ENCODE measurements at places on chromosomes 4 and X.
A peak's percentile ranks its signal among the peaks of the same experiment; 100 is the strongest.

DNA sequence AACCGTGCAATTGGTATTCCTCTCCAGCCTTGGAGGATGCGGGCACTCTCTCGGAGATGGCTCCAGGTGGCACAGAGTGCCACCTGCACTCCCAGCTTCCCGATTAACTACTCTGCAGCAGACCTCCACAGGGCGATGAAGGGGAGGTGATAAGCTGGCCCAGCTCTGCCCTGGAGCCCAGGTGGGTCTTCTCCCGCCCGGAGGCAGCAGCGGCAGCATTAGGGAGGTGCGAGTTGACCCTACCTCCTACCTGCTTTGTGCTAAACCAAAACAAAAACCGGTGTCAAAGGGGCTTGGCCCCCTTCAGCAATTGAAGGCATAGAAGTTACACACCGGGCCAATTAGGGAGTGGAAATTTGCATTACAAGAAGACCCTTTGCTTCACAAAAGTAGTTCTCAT lies 137.4 kb upstream of the MAMLD1 start:
- DNase-seq, result no peak

DNA sequence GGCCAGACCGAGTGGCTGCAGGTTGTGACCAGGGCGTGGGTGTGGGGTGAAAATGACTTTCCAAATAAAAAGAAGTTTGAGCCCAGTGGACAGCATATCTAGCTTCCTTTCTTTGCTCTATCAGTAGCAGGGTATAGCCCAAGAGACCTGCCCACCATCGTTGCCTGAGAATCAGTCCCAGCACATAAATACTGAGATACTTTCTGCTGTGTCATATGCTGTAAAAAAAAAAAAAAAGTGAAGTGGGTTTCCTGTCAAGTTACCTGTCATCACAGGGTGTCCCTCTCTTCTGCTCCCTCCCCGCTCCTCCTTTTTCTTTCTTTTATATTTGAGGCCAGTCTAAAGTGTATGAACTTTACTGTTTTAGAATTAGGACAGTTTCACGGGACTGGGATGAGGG lies 330.3 kb upstream of the BOD1L1 start:
- no peak for DNase-seq

GRCh38 chr4:114396808-114397207 lies 201.8 kb upstream of the UGT8 start:
- DNase-seq, result no peak

- DNase-seq, result no peak
Observed at GRCh38 chr4:180120068-180120467, 2123.1 kb upstream of the TENM3 start.

DNA sequence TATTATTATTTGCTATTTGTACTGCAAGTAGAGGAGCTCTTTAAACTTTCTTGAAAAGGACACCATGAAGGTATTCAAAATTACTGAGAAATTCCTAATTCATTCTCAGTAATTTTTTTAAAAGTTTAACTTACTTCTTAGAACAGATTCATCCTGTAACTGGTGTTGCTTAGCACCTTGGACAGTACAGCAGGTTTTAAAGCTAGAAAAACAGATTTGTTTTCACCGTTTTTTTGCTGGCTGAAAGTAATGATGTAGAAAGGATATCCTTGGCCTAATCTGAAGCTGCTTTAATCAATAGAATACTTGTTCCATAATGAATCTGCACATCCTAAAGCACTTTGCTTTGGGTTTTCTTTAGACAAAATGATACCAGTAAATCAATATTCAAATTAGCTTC lies 142.5 kb upstream of the TRAM1L1 start:
- DNase-seq, result no peak

- no peak for DNase-seq
Observed at GRCh38 chr4:106183551-106183950, 132.5 kb downstream of the TBCK start.

DNA sequence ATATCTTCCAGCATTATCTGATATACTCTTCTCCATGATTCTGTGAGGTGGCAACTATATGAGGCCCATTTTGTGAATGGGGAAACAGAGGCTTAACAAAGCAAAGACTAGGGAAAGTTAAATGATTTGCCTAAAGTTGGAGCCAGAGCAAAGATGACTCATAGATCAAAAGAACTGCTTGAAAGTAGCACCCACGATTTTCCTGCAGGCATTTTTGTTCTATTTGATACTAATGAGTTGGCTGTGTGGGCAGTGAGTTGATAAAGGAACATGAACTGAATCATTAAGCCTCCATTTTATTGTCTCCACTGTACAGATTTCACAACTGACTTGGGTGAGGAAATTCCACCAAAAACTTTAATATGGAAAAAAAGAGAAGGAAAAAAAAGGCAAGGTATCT lies 138.9 kb upstream of the IGFBP7 start:
- DNase-seq, result no peak

GRCh38 chr4:14910411-14910810 lies 91.9 kb upstream of the CPEB2 start:
- no peak for DNase-seq

DNA sequence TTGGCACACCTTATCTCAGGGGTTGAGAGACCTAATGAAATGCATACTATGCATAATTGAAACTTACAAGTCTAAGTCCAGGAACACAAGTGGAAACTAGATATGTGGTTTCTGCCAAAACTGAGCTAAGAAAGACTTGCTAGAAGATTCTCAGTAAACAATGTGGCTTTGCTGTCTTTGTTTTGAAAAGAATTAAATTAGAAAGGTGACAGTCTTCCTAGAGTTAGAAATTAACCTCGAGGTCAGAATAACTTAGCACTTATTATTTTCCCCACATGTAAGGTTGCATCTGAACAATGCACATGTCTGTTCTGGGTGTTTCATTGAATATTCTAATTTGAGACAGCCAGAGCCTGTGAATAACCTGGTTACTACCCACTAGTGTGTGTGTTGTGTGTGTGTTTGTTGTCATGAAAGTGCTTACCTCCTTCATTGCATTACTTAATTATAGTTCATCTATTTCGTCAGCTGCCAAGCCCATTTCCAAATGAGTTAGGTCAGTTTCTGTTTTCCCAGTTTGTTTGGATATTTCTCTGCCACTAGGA lies 1.5 kb downstream of the EREG start:
- no peak for DNase-seq

DNA sequence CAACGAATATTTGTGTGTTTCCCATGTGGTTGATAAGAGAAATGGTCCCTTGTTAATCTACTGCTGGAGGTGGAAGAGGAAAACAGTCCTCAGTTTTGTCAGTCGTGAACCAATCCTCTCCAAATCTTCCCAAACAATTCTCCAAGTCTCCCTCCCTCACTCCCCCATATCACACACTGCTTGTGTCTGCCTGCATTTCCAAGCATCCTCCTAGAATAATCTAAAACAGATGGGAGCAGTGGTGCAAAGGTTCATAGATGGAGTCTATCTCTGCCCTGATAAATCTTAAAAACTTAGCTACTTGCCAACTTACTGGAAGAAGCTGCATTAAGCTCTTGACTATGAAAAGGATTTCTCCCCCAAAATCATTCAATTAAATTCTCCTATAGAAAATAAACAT lies 43.7 kb upstream of the SH3KBP1 start:
- DNase-seq, result no peak

DNA sequence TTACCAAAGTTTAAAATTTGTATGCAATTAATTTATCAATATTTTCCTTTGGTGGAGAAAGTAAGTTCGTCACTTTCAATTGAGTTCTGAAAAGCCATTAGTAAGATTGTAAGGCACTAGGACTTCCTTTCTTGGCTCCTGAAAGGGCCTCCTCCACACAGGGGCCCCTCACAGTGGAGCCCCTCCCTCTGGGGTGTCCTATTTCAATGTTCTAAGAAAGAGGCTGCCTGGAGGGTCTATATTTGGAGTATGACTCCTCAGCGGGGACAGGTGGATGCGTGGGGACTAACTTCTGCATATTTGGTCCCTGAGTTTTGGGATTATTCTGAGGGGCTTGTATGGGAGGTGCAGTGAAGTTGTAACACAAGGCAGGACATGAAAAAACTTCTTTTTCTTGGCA lies 1.6 kb upstream of the ARMCX4 start:
- no peak for DNase-seq

DNA sequence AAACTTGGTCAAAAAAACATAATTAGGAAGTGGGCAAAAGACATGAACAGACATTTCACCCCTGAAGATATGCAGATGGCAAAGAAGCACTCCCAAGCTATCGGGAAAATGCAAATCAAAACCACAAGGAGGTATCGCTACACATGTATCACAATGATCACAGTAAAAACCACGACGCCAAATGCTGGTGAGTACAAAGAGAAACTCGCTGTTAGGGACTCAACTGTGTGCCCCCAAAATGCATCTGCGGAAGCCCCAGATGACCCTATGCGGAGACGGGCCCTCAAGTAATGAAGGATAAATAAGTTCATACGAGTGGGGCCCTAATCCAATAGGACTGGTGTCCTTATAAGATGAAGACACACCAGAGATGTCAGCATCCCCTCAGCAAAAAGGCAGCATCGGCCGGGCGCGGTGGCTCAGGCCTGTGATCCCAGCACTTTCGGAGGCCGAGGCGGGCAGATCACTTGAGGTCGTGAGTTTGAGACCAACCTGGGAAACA lies 10.2 kb downstream of the GAK start:
- no peak for DNase-seq

DNA sequence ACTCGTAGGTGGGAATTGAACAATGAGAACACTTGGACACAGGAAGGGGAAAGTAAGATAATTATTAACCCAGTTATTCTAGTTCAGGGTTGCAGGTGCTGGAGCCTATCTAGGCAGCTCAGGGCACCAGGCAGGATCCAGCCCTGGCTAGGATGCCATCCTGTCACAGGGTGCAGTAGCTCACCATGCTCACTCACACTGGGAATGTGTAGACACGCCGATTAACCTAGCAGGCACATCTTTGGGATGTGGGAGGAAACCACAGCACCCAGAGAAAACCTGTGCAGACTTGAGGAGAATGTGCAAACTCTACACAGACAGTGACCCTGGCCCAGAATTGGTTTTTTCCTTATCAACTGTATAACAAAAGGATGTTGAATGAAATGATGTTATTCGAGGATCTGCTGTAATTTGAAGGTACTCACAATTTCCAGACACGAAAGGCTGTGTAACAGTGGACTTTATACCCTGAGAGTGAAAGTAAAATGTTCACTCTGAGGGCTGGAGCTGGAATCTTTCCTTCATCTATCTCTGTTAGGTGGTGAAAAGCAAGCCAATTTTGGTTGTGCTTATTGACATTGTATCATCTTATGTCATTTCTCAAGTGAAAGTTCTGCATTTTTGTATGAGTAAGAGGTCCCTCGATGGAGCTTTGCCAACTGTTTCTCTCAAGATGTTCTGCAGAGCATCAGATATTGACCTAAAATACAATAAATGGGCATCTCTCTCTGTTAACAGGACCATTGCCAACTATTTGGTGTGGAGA lies 78.8 kb downstream of the PHEX start:
- no peak for DNase-seq

GRCh38 chrX:106000203-106000602 lies 38.3 kb downstream of the SERPINA7 start:
- no peak for DNase-seq

DNA sequence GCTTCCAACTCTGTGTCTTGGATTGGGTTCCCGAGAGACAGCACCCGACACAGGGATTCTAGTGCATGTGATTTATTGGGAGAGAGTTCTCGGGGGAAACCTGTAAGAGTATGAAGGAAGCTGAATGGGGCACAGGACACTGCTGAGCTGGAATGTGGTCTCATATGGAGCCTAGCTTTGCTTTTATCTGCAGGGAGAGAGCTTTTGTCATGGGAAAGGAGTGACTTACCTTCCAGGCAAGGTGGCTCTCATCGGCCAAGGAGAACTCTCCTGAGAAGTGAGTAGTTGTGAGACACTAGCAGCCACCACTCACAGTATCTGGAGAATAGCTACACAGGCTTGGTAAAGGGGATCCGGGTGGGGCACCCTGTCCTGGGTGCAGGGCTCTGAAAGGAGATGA lies 124.5 kb downstream of the NHS start:
- no peak for DNase-seq

DNA sequence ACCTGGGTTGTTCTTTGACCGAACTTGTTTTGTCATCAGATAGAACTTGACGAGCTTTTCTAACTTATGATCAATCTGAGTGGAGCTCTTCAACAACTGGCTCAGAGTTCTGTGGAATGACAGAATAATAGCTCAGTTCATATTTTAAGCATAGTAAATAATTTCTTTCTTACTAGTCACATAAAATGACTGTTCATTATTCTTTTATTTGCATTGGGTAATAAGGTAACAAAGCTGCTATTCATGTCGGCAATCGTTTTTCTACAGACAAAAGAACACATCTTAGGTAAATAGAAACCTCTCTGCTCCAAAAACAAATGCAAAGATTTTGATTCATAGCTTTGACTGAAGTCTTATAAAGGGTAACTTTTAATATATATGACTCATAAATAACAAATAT lies 57.3 kb upstream of the CXCL8 start:
- no peak for DNase-seq

GRCh38 chrX:124426288-124427169 lies 80.2 kb downstream of the SH2D1A start:
- DNase-seq, result no peak

- no peak for DNase-seq
Observed at GRCh38 chrX:56519642-56520041, 43.8 kb upstream of the UBQLN2 start.

DNA sequence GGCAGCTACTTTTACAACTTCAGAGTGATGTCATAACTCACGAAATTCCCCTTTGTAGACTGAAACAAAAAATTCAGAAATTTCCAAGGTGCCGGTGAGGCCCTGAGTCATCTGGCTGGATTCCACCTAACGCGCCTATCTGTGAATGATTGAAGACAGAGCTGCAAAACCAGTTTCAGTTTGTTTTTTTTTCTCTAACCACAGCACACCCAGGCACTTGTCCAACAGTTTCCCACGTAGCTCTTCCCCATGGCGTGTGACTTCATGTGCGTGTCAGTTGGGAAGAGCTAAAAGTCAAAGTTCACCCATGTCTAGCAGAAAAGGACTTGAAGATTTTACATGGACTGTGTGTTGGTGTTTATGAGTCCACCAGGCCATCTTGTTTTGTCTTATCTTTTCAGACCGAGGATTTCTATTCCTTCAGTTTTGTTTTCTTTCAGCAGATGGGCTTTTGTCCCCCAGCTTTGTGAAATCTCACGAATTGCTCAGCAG lies 16.4 kb downstream of the TCEANC start:
- DNase-seq, result peak; percentile 25

GRCh38 chr4:165351359-165352130 lies 24.1 kb downstream of the MSMO1 start:
- no peak for DNase-seq

DNA sequence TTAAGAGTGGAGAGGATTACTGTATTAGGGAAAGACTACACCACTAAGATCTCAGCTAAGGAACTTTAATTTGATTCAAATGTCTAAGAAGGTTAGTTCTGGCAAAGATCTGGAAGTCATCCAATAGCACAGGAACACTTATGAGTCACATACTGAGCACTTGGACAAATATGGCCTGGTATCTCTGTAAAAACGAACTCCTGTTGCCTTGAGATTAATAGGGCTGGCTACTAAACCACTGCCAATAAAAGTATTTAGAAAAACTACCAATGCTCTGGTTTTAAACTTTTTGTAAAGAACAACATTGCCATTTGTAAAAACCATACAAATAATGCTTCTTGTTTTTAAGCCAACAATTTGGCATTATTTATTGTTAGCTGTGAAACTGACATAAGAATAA lies 70.5 kb downstream of the SEC24D start:
- DNase-seq, result no peak
